Stimulated activated CD4-positive, alpha-beta T cell treated with anti-CD3 and anti-CD28 coated beads, Interleukin-1b, Interleukin-23, amount 100 ng/mL, for 1 hour (primary cell): ENCODE measurements at places on chromosomes 5 and 9.

GRCh38 chr9:79301551-79302391 lies 270.0 kb upstream of the TLE4 start:
- DNase-seq: no peak

DNA sequence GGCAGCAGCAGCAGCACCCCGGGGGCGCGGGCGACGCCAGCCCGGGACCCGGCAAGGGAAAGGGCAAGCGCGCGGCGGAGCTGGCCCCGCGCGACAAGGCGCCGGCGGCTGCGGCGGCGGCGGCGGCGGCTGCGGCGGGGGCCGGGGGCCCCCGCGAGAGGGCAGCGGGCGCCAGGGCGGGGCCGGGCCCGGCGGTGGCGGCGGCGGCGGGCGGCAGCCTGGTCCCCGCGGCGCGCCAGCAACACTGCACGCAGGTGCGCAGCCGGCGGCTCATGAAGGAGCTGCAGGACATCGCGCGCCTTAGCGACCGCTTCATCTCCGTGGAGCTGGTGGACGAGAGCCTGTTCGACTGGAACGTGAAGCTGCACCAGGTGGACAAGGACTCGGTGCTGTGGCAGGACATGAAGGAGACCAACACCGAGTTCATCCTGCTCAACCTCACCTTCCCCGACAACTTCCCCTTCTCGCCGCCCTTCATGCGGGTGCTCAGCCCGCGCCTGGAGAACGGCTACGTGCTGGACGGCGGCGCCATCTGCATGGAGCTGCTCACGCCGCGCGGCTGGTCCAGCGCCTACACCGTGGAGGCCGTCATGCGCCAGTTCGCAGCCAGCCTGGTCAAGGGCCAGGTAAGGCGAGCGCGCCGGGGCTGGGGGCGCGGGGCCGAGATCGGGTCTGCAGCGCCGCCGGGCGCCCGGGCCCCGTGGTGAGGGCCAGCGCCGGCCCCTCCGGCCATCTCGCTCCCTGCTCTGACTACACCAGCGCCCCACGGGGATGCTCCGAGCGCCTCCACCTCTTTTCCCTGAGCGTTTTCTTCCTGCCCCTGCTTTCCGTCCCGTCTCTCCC lies at the start of gene UBE2QL1:
UBE2QL1 (plus strand) TSS at position 238 of the 843 bp plus-strand sequence; CDS start at position 273, 35 bp downstream.
- no peak for DNase-seq

DNA sequence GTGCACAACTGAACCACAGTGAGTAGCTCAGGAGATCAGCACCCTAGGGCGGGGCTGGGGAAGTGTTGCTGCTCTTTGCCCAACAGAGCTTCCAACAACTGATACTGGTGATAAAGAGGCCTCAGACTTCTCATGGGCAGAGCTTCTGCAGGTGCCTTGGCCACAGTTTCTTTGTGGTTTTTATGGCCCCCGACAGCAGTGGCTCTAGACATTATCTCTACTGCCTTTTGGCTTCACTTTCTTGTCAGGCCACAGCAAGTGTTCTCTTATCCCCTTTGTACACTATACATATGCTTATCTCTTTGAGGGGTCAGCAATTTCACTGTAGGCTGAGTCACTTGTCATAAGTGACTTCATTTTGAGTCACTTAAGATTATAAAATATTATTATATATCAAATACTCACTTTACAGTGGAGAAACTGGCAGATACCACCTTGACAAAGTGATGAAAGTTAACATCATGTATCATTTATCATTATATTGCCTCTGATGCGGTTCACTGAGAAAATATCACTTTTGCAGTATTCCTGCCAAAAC lies 90.9 kb upstream of the COX7C start:
- no peak for DNase-seq

GRCh38 chr5:33828626-33829308 lies 63.0 kb downstream of the ADAMTS12 start:
- no peak for DNase-seq

DNA sequence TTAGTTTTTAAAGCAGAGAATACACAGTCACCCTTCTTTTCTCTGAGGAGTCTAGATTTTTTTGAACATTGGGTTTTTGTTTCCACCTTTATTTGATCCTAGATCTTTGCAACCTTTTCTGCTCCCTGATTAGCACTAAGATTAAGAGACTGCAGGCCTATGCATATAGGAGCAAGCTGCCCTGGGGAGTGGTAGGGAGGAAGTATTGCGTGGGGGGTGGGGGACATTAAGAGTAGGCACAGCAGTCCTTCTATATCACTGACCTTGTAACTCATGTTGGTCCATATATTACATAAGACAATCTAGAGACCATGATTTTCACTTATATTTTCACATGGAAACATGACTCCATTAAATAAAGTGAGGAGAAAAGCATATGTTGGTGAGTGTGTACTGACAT lies 149.1 kb downstream of the ADGRV1 start:
- DNase-seq: no peak

DNA sequence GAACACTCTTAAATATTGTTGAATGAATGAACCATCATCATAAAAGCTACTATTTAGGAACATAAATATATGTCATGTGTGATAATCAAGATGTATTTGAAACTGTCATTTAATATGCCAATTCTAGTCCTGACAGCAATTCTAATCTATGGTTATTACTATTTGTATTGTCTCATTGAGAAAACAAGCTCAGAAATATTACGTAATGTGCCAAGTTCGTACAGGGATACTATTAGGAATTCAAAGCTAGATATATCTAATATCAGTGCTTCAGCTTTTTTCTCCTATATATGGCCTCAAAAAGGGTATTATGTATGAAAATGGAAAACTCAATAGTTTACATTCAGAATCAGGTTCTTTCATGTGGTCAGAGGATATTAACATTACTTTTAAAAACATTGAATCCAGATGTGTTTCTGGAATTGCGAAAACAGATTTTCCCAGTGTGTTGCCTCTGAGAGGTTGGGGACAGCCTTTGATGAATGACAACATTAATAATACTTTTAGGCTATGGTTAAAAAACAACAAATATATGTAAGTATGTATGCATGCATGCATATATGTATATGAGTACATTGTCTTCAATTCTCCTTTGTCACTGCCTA lies 95.1 kb downstream of the KCTD16 start:
- no peak for DNase-seq

- no peak for DNase-seq
Observed at GRCh38 chr5:113123618-113124017, 147.0 kb downstream of the DCP2 start.

DNA sequence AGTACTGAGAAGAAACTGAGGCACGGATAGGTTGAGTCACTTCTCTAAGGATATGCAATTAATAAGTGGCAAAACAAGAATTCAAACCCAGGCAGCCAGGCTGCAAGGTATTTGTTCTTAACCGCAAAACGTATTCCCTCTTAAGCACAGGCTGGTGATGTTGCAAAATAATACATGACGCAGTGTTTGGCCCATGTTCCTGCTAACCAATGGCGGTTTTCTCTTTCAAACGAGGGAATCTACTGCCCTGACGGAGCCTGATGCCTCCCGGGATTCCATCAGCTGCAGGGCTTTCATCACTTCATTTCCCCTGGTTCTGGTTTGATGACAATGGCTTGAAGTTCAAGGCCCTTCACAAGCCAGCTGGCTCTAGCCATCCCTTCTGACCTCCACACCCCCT lies 154.8 kb downstream of the SLIT3 start:
- DNase-seq: no peak

DNA sequence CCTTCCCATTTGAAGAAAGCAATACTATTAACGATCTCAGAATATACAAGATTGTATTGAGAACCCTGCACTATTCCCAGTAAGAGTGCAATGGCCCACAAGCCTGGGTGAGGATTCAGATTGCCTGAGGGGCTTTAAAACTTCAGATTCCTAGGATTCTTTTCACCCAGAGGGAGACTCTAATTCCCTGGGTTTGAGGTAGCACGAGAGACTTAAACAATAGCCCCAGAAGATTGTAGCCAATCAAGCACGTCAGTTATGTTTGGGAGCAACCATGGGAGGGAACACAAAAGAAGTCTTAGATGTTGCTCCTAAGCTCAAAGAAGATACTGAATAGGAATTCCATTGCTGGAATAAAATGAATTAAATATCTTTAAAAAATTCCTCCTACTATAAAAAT lies 17.9 kb downstream of the MRPS27 start:
- DNase-seq: no peak

DNA sequence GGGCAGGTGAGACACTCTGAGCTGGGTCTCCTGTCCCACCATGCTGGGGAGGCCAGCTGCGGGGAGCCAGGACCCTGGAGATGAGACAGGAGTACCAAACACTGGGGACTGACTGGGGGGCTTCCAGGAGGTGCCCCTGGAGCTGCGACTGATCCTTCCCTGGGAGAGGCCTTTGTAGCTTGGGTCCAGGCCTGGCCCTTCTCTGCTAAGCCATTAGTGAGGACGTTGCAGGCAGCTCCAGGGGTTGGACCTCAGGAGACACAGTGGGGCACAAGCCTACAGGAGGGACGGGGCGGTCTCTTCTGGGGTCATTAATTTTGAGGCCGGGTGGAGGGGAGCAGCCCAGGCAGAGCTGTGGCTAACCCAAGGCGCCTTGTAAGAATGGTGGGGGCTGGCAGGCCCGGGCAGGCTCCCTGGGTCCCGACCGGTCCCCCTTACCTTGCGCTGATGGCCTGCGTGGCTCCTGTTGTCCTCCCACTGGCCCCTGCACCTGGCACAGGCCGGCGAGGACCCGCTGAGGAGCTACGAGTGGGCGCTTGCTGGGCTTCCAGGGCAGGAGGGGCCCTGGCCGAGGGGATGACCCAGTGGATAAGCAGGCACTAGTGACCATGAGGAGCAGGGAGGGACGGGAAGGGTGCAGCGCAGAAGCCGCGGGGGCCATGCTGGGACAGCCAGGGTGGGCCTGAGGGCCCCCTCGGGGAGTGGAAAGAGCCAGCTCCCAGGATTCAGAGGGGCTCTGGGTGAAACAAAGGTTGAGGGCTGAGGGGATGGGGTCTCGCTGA lies 5.1 kb downstream of the MRPS2 start:
- DNase-seq: no peak

DNA sequence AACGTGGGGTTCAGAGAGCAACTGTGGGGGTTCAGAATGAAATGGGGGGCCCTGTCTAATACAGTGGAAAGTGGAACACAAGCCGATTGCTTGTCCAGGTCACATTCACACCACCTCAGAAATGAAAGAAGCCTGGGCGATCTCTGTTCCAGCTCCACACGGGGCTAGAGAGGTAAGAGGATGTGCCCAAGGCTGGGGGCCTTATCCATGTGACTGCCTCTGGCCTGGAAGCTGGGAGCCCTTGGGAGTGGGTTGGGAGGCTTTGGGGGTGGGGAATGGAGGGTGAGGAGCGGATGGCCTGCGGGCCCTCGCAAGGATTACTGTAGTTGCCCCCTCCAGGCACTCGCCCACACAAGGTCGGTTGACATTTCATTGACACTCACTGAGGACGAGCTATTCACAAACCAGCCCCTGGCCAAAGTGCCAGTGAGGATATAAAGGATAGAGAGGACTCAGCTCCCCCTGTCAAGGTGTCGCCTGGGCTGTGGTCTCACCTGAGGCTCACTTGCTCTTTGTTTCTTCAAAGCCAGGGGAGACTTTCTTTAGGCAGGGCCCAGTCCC lies 86.7 kb downstream of the LIFR start:
- no peak for DNase-seq

DNA sequence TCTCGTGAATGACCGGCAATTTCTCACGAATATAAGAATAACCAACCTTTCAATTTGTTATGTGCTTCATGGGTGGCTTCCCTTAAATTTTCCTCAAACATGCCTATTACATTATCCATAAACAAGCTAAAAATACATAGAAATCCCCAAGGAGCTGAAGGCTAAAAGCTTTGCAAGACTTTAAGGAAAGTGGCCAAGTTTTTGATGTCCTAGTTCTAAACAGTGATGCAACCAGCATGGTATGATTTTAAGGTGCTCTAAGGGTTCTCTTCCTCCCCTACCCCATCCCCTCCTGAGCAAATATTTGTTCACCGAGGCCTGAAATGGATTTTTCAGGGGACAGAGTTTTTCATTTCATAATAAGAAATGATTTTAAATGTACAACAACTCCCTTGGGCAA lies 79.8 kb downstream of the RGS7BP start:
- DNase-seq: no peak

DNA sequence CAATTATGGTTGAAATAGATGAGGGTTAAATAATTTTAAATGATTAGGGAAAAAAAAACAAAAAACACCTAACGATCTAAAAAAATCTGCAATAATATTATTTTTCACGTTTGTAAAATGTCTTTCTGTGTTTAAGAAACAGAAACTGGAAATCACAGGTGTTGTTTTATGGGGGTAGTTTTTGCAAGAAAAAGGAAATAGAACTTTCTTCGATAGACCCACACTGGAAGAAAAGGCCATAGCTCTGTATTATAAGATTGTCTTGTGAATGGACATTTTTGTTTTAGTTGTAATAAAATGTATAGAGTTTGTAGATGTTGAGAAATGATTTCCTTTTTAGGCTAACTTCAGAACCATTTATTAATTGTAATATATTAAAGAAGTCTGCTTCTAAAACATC lies 5.5 kb downstream of the CSNK1G3 start:
- DNase-seq: no peak

GRCh38 chr5:155402927-155403640 lies 389.5 kb downstream of the KIF4B start:
- DNase-seq: no peak

DNA sequence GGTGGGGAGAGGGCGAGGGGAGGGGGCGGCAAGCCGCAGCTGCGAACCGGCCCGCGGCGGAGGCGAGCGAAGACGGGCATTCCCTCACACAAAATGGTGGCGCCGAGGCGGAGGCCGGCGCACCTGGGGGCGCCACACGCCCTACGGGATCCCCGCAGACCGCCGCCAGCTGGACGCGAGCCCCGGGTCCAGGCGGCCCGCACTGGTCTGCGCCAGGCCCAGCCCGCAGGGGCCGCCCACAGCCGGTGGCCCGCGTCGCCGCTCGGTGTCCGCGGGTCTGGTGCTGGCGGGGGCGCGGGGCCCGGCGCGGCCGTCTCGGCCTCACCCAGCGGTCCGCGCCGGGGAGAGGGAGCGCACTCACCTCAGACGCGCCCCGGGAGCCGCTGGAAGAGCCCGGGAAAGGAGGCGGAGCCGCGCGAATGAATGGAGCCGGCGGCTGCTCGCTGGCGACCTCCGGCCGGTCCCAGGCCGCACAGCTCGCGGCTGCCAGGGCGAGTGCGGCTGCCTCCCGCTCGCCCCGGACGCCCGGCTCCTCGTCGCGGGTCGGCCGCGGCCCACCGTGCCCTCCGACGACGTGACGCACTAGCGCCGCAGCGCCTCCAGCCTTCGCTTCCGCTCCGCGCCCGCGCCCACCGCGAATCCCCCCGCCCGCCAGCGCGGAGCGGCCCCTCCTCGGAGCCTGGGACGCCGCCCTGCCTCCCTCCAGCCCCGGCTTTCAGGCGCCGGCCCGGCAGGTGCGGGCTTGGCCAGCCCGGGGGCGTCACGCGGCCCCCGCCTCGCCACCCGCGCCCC lies at the start of gene FAM169A:
FAM169A (minus strand) TSS at position 584 of the 792 bp plus-strand sequence. CDS start 24,711 bp downstream, outside the sequence.
- no peak for DNase-seq

DNA sequence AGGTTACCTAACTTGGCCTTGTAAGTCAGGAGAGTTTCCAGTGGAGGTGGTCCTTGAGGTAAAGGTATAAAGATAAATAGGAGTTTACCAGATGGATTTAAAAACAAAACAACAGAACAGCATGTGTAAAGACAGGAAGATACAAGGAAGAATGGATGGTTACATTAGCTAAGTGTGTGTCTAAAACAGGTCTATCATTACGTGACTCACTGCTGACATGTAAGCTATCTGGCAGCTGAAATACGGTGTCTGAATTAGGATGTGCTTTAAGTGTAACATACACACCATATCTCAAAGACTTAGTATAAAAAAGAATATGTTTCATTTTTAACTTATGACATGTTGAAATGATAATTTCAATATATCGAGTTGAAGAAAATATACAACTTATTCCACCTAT lies 405.1 kb upstream of the ADAMTSL1 start:
- DNase-seq: no peak
